ENCODE measurements at places on chromosomes 2 and 18.

- DNase-seq = no peak
Measured at GRCh38 chr2:147810883-147811765, 33.7 kb upstream of the ACVR2A start.

- DNase-seq = peak; percentile 49
Measured at GRCh38 chr2:26692897-26693849, 651 bp downstream of the KCNK3 start.

DNA sequence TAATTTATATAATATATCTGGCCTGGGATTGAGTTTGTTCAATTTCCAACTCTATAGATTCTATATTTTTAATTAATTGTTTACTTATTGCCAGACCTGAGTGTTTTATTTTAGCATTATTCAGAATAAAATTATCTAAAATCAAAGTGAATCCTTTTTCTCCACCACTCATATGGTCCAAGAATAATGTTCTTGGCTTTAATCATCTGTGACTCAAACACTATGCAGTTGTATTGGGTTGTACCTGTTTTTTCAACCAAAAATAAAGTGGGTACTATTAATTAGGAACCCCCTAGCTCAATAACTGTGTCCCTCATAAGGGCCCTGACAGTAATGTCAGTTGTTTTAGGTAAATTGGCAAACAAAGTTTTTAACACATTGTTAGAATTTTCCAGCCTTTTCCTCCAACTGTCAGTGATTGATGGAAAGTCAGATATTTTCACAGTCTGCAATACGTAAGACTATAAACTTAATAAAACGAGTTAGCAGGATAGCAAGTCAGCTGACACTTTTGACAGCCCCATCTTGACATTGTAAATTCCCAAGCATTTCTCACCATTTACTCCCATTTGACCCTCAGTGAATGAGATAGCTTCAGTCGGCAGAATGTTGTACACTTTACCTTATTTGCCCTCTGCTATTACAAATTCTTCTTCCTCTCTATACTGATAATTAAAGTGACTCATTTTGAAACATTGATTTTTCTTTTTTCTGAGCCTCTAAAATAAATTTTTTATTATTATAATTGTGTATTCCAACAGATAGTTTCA is 587.4 kb downstream of the METTL4 start:
- DNase-seq = no peak

DNA sequence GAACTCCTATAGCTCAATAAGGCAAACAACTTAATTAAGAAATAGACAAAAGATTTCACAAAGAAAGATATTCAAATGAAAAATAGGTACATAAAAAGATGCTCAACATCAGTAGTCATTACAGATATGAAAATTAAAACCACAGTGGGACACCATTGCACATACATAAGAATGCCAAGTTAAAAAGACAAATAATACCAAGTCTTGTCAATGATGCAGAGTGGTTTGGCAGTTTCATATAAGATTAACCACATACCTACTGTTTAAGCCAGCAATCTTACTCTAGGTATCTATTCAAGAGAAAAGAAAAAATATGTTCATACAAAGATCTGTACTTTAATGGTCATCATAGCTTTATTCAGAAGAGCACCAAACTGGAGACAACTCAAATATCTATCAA is 63.5 kb upstream of the GLS start:
- no peak for DNase-seq

GRCh38 chr2:156867201-156867600 is 390.3 kb upstream of the GALNT5 start:
- no peak for DNase-seq

- DNase-seq = no peak
Measured at GRCh38 chr18:11741505-11742145, 52.6 kb downstream of the GNAL start.

GRCh38 chr18:36149514-36150289 is 20.0 kb downstream of the ELP2 start:
- DNase-seq = no peak

DNA sequence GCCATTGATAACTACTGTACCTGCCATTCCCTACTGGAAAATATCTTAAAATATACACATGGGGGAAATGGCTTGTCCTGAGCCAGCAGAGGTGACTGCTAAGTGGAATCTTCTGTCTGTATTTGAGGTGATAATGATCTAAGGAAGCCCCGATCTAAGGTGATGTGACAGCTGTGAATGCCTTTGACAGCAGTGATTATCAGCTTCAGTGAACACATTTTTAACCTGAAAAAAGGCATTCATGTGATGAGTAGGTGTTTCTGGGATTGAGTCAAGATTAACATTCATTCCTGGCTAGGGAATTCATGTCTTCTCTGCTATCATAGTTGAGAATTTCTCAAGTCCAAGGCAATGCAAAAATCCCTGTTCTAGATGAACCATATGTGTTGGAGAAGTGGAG is 9.1 kb upstream of the MAPRE2 start:
- no peak for DNase-seq

DNA sequence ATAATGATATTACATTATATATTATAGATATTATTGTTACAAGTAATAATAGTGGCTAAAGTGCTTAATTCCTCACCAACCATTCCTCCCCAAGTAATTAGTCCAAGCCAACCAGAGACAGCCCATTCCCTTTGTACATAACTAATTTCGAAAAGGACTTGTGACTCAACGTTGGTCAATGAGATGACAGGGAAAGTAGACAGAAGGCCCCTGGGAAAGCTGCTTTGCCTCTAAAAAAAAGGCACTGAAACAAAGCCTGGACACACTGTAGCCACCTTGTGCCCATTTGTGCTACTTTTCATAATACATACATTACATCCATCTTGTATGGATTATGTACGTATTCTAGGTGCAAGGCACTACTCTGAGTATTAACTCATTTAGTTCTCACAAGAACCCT is 28.8 kb downstream of the COLEC12 start:
- DNase-seq = no peak

DNA sequence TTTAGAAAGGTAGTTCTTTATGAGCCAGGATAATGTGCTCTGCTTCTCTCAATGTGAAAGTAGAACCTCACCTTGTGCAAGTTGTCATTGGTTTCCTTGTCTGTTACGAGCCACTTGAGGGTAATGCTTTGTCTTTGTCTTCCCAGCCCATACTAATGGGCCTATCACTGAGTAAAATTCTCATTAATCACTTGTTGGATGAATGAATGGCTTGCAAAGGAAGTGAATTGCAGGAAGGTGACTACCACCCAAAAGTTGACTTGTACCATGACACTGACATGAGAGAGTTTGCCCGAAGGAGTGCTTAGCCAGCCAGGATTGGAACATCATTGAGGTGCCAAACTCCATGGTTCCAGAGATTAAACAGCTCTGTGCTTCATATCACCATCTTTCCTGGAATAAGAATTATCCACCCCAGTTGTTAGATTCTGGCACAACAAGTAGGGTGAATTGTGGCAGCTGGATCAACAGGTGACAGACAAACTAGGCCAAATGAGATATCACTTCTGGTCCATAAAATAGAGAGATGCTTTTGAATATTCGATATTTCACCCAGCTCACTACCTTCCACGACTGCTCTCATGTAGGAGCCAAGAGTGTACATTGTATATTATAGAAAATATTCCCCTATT is 20.5 kb upstream of the CD28 start:
- DNase-seq = no peak

DNA sequence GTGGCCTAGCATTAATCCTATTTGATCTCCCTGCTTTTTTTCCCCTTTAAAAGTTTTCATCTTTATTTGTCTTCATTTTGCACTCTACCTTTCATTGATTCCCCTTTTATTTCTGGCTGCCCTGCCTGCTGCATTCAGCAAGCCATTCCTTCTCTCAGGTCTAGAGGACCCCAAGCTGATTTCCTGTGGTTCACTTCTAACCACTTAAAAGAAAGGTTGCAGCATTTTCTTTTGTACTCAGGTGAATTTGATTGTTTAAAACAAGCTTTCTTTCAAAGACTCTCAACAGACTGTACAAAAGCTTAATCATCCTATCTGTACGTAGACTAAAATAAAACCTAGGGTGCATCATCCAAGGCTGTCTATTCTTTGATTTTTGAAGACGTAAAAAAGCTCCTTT is 160.3 kb downstream of the CSRNP3 start:
- DNase-seq = no peak

- DNase-seq = no peak
Measured at GRCh38 chr2:96207073-96207773, 1.4 kb downstream of the STARD7 start.

DNA sequence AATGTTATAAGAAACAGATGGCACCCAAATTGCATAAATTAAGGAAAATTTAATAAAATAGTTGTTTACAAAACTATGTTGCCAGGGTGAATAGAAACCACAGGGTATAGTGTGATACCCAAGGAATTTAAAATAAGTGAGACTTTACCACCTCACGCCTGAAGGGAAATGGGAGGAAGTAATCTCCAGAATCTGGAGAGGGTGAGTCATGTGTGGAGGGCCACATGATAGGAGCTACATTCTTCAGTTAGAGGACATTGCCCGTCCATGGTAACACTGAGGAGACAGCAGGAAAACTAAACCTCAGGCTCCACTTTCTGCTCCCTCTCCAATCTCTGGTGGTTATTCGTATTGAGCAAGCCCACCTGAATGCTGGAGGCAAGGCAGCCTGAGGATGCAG is 97.2 kb upstream of the NXPH2 start:
- no peak for DNase-seq

DNA sequence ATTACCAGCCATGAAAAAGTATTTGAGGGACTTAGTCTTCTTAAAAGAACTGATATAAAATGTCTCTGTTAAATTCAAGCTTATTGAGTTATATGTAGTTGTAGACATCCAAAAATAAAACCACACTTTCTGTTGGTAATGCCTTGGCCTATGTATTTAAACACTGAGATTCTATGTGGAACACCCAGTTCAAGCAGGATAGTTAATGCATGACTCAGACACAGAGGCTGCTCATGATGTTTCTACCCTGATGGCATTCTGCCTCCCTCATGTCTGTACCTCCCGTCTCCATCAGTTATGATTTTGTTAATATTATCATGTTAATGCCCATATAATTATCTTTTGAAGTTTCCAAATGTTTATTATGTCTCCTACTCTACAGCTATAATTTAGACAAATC is 164.5 kb downstream of the XIRP2 start:
- no peak for DNase-seq

GRCh38 chr18:58576638-58577251 is 52.1 kb downstream of the ALPK2 start:
- no peak for DNase-seq

DNA sequence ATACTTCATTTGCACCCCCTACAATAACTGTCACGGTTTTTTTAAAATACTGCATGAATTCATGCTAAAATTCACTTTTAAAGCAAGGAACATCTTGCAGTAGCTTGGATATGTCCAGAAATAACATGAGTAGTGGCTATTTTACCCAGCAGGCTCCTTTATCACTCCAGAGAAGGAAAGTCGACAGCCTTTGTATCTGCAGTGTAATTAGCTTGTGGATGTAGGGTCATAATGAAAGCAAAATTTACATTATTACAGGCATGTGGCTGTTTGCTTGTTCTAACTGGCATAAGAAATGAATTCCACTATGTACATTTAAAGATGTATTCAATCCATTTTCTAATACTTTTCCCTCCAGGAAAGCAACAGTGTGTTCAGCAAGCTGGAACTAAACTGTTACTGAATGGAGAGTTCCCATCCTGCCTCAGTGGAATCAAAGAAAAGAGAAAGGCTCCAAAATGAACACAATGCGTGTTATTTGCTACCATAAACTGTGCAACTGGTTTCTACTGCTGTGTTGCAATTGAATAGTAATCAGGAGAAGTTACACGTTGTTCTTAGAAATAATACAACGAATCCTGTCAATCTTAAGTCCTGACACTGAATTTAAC is 321.2 kb upstream of the VRK2 start:
- DNase-seq = no peak

DNA sequence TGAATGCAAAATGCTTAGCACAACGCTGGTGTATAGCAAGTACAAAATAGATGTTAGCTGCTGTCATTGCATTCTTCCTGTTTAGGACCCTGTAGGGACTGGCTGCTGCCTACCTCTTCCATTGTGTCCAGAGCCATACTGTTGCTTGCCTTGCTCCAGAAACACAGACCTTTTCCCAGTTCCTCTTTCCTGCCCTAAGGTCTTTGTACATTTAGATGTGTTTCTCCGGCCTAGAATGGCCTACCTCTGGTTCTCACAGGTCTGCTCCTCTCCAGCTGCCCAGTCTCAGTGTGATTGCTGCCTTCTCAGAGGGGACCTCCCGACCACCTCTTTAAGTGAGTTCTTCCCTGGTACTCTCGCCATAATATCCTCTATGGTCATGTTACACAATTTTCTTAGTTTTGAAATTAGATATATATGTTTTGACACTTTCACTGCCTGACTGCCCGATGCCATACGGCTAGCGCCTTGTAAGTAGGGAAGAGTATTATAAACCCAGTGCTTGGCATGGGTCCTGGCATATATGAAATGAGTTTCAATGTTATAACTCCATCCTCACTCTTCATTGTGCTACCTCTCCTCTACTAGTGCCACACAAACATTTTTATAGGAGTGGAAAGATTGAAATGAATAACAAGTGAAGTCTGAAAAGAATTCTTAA is 48.3 kb downstream of the RFTN2 start:
- DNase-seq = no peak

GRCh38 chr2:215567504-215567903 is 131.6 kb upstream of the FN1 start:
- no peak for DNase-seq

Measured in body of pancreas (tissue), 4 donors.